ENCODE measurements at places on chromosomes 3 and 15.
A peak's percentile ranks its signal among the peaks of the same experiment; 100 is the strongest.

DNA sequence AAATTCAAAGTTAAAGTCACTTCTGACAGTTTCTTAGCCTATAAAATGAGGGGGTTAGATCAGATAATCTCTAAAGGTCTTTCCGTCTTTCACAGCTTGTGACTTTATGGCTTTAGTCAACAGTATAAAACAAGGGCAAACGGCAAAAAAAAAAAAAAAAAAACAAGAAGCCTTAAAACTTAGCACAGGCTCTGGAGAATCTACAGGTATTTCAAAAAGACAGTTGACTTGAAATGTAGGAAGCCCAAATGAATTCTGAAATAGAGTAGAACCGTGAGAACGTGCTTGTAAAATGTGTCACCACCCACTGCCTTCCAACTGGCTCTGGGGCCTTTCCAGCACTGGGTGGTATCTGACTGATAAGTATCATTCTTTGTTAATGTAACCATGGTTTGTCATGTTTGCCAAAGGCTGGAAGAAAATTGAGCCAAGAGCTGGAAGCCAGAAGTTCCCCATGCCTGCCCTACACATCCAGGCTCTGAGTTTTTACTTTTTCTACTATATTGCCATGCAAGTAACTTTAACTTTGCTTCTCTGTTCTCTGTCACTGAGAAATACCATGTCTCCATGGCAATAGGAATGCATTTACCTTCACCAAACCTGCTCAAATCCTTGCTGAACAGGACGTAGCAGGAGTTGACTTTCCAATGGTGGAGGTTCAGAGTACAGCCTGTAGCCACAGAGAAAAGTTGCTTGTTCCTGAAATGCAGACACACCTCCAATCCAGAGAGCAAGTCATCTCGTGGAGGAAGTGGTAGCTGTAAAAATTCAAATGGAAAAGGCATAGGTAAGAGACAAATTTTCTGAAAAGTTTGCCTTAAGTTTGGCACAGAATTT is 35.8 kb upstream of the THSD4 start:
- DNase-seq = no peak

DNA sequence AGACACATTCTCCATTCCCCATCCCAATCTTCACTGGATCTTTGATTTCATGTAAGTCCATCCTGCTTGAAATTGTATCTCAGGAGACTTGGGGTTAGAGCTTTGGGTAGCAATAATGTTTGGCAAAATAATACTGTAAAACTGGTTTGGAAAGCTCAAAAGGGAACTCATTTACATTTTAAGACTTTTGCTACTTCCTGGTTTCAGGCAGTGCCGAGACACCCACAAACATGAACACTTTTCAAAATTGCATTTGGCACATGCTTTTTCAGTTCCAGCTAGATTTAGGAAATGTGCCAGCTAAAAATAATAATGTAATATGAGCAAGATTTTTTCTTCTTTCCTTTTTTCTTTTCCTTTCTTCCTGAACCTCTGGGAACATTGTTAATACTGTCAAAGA is 145.7 kb upstream of the CBLB start:
- no peak for DNase-seq

- DNase-seq = no peak
Observed at GRCh38 chr3:112617285-112617684, 23.7 kb downstream of the CCDC80 start.

DNA sequence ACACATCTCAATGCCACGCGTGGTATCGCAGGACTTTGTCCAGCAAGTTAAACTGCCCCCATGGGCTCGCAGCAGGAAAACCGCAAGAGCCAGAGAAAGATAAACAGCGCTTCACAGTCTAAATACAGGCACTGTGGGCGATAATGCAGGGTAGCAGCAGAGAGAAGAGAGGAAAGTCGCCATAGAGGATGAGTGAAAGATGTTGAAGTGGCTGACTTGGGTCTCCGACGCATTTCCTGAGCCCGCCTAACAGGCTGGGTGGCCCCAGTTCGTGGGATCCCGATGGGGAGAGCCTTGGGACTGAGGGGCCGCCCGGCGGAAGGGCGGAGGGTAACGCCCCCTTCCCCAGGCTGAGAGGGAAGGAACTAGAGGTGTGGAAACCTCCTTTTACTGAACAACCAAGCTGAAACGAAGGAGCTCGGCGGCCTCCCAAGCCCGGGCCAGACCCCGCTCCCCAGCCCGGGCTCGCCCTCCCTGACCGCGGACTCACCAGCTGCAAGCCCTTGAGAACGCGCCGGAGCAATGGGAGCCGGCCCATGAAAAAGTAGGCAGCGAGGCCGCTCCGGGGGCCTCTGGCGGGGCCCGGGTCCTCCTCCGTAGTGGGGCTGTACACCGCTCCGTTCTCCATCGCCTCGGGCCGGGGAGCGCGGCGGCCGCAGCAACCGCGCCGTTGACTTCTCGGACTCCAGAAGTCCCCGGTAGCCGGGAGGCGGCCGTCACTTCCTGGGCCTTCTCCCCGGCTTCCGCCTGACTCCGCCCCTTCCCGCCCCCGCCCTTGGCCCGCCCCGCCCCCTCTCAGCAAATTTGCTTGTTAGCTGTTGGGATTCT is at the start of gene CMTM6:
CMTM6 (minus strand) TSS at position 735 of the 828 bp plus-strand sequence; CDS start at position 628, 107 bp downstream.
- DNase-seq = peak; percentile 82

DNA sequence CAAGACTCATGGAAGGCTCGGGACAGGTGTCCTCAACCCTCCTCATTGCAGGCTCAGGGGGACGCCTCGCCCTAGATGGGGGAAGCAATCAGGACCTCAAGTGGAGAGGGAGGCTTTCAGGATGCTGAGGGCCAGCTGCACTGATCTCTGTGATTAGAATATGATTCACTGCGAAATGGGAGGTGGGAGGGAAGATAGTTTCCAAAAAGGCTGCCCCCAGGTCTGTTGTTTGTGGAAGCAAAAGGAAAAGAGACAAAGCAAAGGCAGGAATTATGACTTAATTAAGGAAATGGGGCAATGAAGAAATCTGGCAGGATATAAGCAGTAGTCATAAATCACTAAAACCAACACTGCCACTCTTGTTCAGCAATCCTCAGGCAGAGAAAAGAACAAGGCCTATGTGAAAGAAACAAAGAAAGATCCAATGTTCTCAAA is 85.6 kb upstream of the ABHD17C start:
- no peak for DNase-seq

- DNase-seq = no peak
Observed at GRCh38 chr3:133246119-133246518, 153.7 kb upstream of the BFSP2 start.

DNA sequence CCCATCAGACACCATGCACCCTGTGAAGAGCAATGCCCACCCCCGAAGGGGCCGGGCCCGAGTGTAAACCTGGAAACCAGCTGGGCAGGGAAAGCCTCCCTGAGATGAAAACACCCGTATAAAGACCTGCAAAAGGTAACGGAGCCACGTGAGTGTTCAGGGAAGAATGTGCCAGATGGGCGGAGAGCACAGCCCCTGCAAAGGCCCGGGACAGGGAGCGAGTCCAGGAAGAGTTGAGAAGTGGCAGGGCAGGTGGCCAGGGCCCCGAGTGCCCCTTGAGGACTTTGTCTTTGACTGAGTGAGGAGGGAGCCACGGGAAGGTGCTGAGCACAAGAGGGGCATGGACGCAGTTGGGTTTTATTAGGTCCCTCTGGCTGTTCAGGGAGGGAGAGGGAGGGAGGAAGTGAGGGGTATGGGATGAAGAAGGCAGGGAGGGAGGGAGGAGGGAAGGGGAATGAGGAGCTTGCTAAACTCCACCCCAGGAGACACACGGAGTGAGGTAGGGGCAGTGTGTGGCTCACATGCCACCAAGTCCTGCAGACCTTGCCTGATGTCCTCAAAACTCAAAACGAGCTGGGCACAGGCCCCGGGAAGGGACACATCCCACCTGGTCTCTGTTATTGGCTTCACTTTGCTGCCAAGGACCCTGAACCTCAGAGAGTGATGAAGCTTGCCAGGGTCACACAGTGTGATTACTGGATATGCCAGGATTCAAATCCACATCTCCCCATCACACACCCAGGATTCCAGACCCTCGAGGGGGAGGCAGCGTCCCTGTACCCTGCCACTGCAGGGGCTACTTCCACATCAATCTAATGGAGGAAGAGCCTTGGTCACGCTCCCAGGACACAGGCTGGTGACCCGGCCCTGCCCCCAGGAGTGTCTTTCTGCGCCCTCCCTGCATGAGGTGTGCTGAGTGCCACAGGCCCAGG is 49.1 kb upstream of the IQSEC1 start:
- no peak for DNase-seq

GRCh38 chr15:68641376-68641775 is 62.6 kb downstream of the CORO2B start:
- DNase-seq = no peak

DNA sequence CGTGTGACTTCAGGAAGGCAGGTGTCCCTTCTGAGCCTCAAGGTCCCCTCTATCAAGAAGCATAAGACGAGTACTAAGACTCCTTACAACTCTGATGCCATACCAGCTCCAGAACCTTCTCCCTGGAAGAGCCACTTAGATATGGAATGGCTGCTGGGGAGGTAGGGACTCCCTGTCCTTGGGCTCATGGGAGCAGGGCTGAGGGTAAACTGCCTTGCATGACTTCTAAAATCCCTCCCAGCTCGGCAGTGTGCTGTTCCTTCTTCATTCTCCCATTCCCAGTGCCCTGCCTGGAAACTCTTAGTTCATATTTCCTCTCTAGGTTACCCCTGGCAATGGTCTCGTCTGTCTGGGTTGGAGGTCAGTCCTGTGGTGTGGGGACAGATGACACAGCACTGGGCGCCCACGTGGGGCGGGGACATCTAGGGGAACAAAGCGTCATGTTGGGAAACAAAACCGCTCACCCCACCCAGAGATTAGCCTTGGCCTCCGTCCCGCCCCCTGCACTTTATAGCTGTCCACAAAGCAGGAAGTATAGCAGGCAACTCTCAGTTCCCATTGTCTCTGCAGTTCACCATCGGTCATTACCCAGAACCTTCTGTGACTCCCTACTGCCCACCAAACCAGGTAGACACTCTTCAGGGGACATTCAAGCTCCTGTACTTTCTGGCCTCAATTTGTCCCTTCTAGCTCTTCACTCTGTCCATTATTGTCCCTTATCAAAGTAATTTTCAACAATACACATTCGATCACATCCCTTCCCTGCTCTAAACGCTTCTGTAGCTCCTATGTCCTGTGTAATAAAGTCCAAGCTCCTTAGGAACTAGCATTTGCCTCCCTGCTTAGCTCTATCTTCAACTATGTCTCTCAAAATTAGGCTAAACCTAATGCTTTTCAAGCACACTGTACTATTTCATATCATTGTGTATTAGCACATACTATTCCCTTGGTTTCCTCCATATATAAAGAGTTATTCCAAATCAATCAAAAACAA is 73.8 kb downstream of the IQSEC1 start:
- DNase-seq = no peak

- DNase-seq = no peak
Observed at GRCh38 chr3:124783696-124784095, 53.4 kb downstream of the UMPS start.

DNA sequence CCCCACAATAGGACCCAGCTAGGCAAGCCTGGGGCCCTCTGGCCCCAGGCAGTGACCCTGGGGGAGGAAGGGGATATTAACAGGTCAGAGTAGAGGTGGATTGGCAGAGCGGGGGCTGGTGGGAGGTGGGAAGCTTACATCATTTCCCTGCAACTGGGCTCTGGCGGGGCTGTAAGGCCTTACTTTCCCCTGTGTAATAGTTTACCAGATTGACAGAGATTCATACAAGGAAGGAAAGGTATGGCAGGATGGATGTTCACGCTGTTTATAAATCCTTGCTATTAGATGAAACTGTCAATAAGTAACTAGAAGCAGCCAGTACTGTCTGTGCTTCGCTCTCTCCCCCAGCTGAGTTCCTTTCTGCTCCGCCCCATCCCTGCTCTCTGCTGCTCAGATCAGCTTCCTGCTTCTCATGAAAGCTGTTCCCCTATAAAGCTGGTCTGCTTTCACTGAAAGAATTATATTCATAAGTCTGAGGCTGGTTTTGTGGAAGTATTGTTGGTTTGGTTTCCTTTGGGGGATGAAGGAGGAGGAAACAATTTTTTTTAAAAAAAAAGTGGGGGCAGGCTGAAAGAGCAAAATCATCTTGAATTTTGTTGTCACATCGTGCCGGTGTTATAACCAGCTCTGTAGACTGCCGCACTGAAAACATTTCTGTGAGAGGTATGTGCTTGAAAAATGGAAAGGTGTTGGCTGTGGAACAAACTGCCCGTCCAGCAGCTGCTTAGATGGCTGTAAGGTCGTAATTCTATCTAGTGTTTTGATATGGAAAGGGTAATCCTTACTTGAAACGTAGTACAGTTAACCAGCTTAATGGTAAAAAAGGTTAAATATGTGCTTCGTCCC is 76.4 kb downstream of the BBX start:
- DNase-seq = peak; percentile 33

- DNase-seq = no peak
Observed at GRCh38 chr15:47806008-47806407, 88.7 kb downstream of the SEMA6D start.

GRCh38 chr15:63826528-63826927 is 7.2 kb downstream of the HERC1 start:
- DNase-seq = no peak

- no peak for DNase-seq
Observed at GRCh38 chr3:101512396-101512645, 691 bp downstream of the SENP7 start.

DNA sequence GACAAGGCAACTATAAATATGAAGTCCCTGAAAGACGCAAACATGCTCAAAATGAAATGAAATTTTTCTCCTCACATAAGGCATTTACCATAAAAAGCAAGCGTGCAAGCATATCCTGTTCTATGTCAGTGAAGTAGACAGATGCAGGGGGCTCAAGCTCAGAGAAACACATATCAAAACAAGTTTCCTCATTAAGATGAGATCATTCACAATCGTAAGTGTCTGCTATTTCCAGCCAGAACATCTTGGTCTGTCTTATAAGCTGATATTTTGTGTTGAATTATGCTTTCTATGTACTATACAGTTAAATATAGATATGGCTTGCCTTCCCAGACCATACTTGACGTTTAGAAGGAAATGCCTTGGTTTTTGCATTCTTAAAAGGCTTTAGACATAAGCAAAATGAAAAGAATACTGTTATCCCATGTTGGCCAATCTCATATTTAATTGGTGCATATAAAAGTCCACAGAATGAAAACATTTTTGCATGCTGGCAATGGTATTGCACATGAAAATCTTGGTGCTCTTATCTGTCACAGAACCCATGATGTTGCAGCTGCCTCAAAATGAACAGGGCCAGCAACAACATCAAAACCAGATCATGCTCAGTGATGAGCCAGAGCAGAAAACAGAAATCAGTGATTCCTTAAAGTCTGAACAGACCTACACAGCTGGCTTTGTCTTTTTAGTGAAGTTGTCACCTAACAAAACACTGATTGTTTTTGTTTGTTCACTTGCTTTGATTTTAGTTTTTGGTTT is 65.4 kb downstream of the SIDT1 start:
- DNase-seq = no peak

DNA sequence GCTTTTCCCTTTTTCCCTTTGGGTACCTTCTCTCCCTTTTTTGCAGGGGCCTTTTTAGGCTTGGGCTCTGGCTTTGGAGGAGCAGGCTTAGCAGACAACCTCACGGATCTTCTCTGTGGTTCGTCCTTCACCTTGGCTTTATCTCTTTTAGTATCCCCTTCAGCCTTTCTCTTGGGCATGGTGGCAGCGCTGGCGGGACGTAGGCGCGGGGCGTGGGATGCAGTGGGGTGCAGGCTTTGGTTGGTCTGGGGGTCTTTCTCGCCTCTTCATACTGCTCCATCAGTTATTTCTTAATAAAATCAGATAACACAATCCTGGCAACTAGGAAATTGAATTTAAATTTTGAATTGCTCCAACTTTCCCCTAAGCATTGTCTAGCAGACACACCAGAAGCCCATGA is 11.3 kb upstream of the ATP1B3 start:
- no peak for DNase-seq

GRCh38 chr3:196149375-196149774 is 61.8 kb downstream of the ZDHHC19 start:
- no peak for DNase-seq

GRCh38 chr3:170211668-170212067 is 10.6 kb upstream of the PRKCI start:
- DNase-seq = no peak

- DNase-seq = no peak
Observed at GRCh38 chr15:81284256-81285031, 39.5 kb downstream of the STARD5 start.
